SJCRH30 (cell line): ENCODE measurements at places on chromosomes 1 and 21. TPM values are rescaled to one million over a fixed set of nuclear protein-coding genes. Genes with fewer than 3 reads are reported as not detected.

CFAP57 gene
- 0.04 TPM in 1 of 2 replicates, not detected in the other for total RNA-seq

SYDE2 gene
- 5.2 and 6.7 TPM in 2 replicates for total RNA-seq

HSD11B1 gene
- not detected in 2 replicates for total RNA-seq

TRPM2 gene
- 0.61 and 0.87 TPM in 2 replicates for total RNA-seq
